Activated gamma-delta T cell treated with anti-CD3 and anti-CD28 coated beads, Interleukin-2, amount 50 U/mL, for 16 hours (primary cell): ENCODE measurements at places on chromosomes 7 and 10.

DNA sequence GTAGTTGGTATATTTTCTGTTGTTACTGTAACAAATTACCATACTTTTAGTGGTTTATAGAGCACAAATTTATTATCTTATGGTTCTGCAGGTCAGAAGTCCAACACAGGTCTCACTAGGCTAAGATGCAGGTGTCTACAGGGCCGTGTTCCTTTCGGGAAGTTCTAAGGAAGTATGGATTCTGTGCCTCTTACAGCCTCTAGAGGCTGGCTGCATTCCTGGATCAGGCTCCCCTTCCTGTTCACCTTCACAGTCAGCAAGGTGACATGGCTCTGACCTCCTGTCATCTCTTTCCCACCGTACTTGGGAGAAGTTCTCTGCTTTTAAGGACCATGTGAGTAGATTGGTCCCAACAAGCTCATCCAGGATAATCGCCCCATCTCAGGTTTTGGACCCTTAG is 37.3 kb downstream of the BMPR1A start:
- DNase-seq = no peak

GRCh38 chr10:132544744-132545658 is 7.4 kb downstream of the INPP5A start:
- DNase-seq = no peak

DNA sequence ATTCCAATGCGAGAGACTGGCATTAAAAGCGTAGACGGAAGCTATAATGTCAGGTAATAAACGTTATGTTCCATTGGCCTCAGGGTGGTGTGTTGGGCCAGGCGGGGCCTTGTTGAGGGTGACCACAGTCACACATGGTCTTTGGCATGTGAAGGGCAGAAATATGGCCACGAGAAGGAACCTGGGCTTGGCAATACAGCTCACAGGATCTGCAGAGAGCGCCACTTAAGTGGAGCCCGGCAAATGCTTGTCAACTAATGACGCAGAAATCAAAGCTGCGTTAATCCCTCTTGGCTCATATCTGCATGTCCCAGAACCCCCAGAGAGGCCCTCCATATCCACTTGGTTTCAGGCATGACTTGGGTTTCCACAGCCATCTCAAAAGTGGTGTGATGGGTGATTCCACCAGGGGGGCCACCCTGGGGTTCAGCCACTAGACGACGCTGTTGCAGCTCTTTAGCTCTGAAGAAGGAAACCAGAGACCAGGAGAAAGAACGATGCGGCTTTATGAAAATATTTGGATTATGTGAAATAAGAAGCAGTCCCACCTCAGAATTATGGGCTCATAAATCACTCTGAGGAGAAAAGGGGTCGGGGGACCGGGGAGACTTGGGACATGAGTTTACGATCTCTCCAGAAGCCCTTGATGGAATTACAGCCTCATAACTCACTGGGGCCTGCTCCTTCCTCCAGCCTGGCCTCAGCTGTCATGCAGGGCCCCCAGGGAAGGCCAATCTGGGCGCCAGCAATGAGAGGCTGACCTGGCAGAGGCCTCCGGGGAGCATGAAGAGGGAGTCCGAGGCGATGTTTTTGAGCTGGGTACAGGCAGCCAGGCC is 462.5 kb downstream of the PLXNA4 start:
- no peak for DNase-seq

- DNase-seq = no peak
These were observed 50.8 kb downstream of the RHOBTB1 start for GRCh38 chr10:60893231-60893630.

GRCh38 chr7:117225536-117225935 is 97.3 kb downstream of the WNT2 start:
- DNase-seq = no peak

GRCh38 chr7:6403907-6404306 is 43.8 kb downstream of the DAGLB start:
- DNase-seq = no peak

DNA sequence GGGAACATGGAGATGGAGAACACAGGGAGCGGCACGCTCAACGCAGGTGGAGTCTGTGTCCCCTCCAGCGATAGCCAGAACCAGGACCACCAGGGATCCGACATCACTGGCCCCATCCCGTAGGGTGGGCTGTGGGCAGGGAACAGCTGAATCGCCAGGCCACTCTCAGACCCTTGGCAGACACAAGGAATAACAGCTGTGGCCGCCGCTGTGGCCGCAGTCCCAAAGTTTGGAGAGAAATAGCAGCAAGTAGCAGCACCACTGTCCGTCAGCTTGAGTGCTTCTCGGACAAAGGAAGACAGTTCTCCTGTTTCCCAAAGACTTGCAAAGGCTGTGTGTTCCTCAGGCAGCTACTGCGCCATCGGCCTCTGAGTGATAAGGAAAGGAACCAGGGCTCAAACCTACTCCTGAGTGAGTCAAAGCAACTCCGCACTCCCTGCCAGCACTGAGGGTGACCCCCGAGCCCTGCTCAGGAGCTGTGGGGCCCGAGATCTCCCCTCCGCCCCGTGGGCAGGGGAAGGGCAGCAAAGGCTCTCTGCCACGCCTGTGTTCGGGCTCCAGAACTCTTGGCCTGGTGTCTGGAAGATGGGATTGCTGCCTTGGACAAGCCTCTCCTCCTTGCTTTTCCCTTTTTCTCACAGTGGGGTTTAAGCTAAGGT is 82.3 kb upstream of the FAM20C start:
- DNase-seq = no peak

GRCh38 chr7:24108906-24109376 is 175.0 kb upstream of the NPY start:
- DNase-seq = no peak

GRCh38 chr10:125868372-125868975 is 12.6 kb downstream of the DHX32 start:
- no peak for DNase-seq

DNA sequence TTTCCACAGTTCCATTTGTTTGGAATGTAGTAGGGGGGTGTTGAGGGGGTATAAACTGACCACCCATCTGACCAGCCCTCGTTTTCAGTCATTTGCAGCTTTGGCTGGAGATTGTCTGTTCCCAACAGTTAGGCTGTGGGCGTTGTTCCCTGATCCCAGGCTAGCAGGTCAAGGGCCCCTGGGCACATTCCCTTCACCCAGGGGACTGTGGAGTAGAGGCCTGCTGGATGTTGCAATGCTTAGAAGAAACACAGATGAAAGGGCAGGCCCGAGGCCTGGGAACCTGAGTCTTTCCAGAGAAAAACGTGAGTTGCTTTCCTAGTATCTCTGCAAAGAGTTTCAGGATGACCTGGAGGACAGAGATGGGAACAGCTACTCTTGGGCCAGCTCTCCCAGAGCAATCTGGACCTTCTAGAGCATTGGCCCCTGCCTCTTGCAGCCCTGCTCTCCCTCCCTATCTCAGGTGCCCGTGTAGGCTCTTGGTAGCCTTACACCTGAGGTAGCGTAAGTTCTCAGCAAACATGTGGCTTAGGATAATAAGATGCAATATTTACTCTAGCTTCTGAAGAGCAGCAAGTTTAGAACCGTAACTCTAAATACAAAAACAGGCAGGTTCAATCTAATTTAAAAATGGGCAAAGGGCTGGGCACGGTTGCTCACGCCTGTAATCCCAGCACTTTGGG is 99.4 kb upstream of the EFCAB10 start:
- no peak for DNase-seq

- DNase-seq = no peak
These were observed 86.2 kb downstream of the HIBADH start for GRCh38 chr7:27576360-27576944.
